ENCODE measurements at places on chromosomes 1 and 21.

GRCh38 chr1:211613108-211613947 lies 34.4 kb upstream of the SLC30A1 start:
- no peaks in the 10 kb centered on the region for H3K4me1 ChIP-seq
- DNase-seq: no peak
- H3K27me3 ChIP-seq: no peaks in the 10 kb centered on the region
- H3K27ac ChIP-seq: no peak overlapping the region
- H3K4me3 ChIP-seq: no peak overlapping the region

DNA sequence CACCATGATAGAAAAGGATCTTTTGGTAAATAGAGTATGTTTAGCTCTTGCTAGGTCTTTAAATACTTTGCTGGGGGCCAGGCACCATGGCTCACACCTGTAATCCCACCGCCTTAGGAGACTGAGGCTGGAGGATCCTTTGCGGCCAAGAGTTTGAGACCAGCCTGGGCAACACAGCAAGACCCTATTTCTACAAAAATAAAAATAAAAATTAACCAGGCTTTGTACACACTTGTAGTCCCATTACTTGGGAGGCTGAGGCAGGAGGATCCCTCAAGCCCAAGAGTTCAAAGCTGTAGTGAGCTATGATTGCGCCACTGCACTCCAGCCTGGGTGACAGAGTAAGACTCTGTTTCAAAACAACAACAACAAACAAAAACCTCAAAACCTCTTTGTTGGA lies 1.1 kb upstream of the KCNE2 start:
- DNase-seq: no peak
- H3K4me3 ChIP-seq: no peak overlapping the region
- H3K27ac ChIP-seq: no peak overlapping the region
- H3K36me3 ChIP-seq: peaks cover 5% of the 10 kb centered on the region

- no peak overlapping the region for H3K4me3 ChIP-seq
- no peaks in the 10 kb centered on the region for H3K36me3 ChIP-seq
- H3K27me3 ChIP-seq: no peaks in the 10 kb centered on the region
- H3K27ac ChIP-seq: no peak overlapping the region
These were observed 421.8 kb downstream of the PTBP2 start for GRCh38 chr1:97143236-97143882.

GRCh38 chr1:60036856-60037460 lies 36.6 kb downstream of the C1orf87 start:
- no peak for DNase-seq
- peaks cover 7% of the 10 kb centered on the region for H3K4me1 ChIP-seq
- peaks cover 2% of the 10 kb centered on the region for H3K27me3 ChIP-seq

DNA sequence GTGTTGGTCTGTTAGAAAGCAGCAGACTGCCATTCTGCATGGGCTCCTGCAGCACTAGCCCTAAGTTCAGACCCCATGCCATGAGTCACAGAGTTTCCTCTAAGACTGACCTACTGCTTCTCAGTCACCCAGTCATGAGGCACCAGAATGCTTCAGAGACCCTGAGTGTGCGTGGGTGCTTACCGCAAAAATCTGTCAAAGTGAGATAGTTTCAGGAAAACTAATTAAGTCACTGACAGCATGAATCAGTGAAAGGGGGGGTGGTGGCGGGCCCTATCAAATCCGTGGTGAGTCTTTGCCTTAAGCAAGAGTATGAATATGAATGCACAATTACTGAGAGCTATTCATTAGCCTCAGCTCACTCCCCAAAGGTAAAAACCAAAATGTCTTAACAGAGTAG lies 98.1 kb downstream of the KCTD3 start:
- H3K27me3 ChIP-seq: no peaks in the 10 kb centered on the region
- H3K36me3 ChIP-seq: no peaks in the 10 kb centered on the region
- H3K27ac ChIP-seq: no peak overlapping the region
- H3K4me1 ChIP-seq: peaks cover 51% of the 10 kb centered on the region

DNA sequence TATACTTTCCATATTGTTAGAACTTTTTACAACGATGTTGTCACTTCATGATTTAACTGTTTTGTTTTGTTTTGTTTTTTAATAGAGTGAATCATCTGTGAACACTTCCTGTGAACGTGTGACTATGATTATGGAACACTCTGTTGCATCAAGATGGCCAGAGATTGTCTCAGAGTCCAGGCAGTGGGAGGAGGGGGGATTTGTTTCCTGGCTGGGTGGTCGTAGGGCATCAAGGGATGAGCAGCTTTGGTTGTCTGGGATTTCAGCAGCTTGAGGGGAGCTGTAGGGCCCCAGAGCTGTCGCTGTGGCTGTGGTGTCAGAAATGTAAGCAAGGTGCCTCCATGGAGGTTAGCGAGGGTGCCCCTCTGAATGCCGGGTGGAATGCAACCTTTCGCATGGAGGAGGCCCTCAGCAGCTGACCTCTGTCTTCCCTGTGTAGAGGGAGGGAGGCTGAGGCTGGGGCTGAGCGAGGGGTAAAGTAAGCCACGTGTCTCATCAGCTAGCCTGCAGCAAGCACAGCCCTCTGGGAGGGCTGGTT lies 21.4 kb downstream of the NEK2 start:
- DNase-seq: no peak
- peaks cover 17% of the 10 kb centered on the region for H3K4me1 ChIP-seq
- no peak overlapping the region for H3K4me3 ChIP-seq
- no peak overlapping the region for H3K27ac ChIP-seq

GRCh38 chr21:38968887-38969543 lies 163.3 kb downstream of the ETS2 start:
- no peak for DNase-seq
- H3K36me3 ChIP-seq: no peaks in the 10 kb centered on the region
- H3K4me3 ChIP-seq: no peak overlapping the region
- peaks cover 17% of the 10 kb centered on the region for H3K4me1 ChIP-seq
- no peak overlapping the region for H3K27ac ChIP-seq

GRCh38 chr1:65207317-65207716 lies 59.3 kb downstream of the AK4 start:
- peaks cover 72% of the 10 kb centered on the region for H3K4me1 ChIP-seq
- no peak overlapping the region for H3K4me3 ChIP-seq
- peak overlapping the region; percentile 79 for H3K27ac ChIP-seq
- H3K36me3 ChIP-seq: peaks cover 12% of the 10 kb centered on the region

- H3K27me3 ChIP-seq: peaks cover 15% of the 10 kb centered on the region
- H3K36me3 ChIP-seq: peaks cover 17% of the 10 kb centered on the region
- DNase-seq: no peak
- peaks cover 70% of the 10 kb centered on the region for H3K4me1 ChIP-seq
- no peak overlapping the region for H3K4me3 ChIP-seq
- no peak overlapping the region for H3K27ac ChIP-seq
These were observed 78.9 kb upstream of the F3 start for GRCh38 chr1:94620345-94621031.

Measured in WTC11 (cell line).